ENCODE measurements at places on chromosomes 6 and 20.

DNA sequence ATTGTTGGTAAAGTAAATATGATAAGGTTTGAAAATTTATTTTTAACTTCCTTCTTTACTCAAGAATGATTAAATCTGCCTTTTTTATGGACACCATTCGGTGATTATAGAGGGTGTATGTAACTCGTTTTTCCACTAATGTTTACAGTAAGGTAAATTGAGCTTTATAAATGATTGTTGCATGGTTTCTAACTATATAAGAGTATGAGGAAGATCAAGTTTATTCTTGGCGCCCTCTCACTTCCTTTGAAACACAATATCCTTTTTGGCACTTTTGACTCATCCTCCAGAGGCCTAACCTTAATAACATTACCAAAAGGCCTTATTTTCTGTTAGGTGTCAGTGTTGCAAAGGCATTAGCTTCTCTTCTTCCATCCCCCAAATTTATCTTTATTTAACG lies 41.8 kb upstream of the MTRF1L start:
- DNase-seq = no peak

- peak; percentile 12 for DNase-seq
Observed at GRCh38 chr20:37071481-37071911, 24.3 kb downstream of the RBL1 start.

DNA sequence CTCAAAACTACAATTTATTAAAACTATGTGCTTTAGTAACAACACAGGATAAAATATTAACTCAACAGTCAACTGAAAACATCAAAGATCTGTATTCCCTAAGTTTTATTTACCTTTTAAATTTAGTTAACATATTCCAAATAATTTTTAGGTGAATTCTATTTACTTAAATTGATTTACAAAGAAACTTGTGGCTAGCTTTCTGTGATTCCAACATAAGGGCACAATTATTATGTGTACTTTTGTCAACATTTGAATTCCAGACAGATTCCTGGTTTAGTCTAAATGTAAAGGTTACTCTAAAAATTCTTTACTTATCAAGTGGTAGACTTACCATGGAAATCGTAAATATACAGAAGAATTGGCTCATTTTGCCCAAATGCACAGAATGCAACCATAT lies 70.7 kb downstream of the AHI1 start:
- DNase-seq = no peak

GRCh38 chr6:100913400-100914276 lies 32.5 kb upstream of the ASCC3 start:
- no peak for DNase-seq

GRCh38 chr6:71107911-71108420 lies 151.1 kb upstream of the B3GAT2 start:
- DNase-seq = no peak

GRCh38 chr20:26169506-26169905 lies 472.9 kb upstream of the ZNF337 start:
- no peak for DNase-seq

DNA sequence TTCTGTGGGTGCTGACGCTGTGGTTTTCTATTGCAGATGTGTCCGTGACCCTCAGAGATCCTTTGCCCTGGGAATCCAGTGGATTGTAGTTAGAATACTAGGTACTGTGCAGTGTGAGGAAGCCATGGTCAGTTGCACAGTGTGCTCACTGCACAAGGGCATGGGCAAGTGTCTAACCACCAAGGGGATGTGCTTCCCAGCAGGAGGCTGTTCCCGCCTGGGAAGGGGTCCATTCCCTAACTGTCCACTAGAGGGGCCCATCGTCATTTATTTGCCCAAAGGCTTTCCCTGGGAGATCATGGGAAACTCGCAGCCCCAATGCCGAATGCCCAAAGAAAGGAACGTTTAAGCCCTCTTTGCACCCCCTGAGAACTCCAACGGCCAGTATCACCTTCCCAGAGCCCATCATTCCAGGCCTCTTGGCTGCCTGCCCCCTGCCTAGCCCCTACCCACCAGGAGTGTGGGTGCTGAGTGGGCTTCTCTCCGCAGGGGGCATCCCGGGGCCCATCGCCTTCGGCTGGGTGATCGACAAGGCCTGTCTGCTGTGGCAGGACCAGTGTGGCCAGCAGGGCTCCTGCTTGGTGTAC lies 26.2 kb downstream of the SLCO4A1 start:
- peak; percentile 57 for DNase-seq

DNA sequence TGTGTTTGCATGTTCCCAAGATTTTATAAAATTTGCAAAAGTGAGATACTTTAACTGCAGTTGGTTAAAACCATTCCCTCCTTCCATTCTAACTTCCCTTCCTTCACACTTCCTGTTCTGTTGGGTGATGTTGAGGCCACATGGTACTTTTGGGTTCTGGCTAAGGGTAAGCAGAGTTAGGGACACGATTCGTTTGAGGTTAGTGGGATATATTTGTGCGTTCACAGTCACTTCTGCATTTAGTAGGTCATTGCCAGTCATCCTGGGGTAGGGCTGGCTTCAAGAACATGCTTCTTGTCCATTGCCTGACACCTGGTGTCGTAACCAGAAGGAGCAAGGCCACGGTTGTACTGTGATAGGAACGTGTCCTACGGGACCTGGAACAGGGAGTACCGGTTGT lies 340.1 kb downstream of the ZFAND3 start:
- no peak for DNase-seq

- DNase-seq = no peak
Observed at GRCh38 chr20:37415118-37416085, 69.5 kb downstream of the SRC start.
